Bladder microvascular endothelial cell (primary cell): ENCODE measurements at places on chromosomes 11 and 22. TPM values are rescaled to one million over a fixed set of nuclear protein-coding genes. Genes with fewer than 3 reads are reported as not detected.

ISX gene
- total RNA-seq, result not detected in 2 replicates

TFIP11 gene
- 27.8 and 52.1 TPM in 2 replicates for total RNA-seq

MOGAT2 gene
- not detected in 2 replicates for total RNA-seq

CHCHD10 gene
- total RNA-seq, result 2.8 and 5.4 TPM in 2 replicates

WT1 gene
- not detected in 2 replicates for total RNA-seq

HBB gene
- total RNA-seq, result not detected in 2 replicates

NAT10 gene
- 10.4 and 30.9 TPM in 2 replicates for total RNA-seq

ROM1 gene
- total RNA-seq, result 2.1 and 4.9 TPM in 2 replicates

C11orf97 gene
- total RNA-seq, result not detected in 2 replicates

ZNF280A gene
- not detected in 2 replicates for total RNA-seq

ZFP91 gene
- 29.6 and 45.2 TPM in 2 replicates for total RNA-seq

PHF21B gene
- total RNA-seq, result not detected in 2 replicates

ELF5 gene
- not detected in 2 replicates for total RNA-seq

FOLR1 gene
- total RNA-seq, result not detected in 2 replicates

APOL6 gene
- 6.5 and 11.3 TPM in 2 replicates for total RNA-seq

MMP8 gene
- not detected in 2 replicates for total RNA-seq

ART1 gene
- total RNA-seq, result not detected in 2 replicates

ADM gene
- 210 and 381 TPM in 2 replicates for total RNA-seq

SLC35E4 gene
- total RNA-seq, result 13.1 and 21.0 TPM in 2 replicates

MRGPRX3 gene
- 1.3 TPM in 1 of 2 replicates, not detected in the other for total RNA-seq

TMEM151A gene
- total RNA-seq, result under 0.01 TPM in 1 of 2 replicates, not detected in the other

JAML gene
- total RNA-seq, result 0.19 TPM in 1 of 2 replicates, not detected in the other

OR52I1 gene
- total RNA-seq, result not detected in 2 replicates

KCNC1 gene
- not detected in 2 replicates for total RNA-seq

PATE4 gene
- total RNA-seq, result under 0.01 TPM in 1 of 2 replicates, not detected in the other

RBM7 gene
- total RNA-seq, result 29.5 and 72.8 TPM in 2 replicates
